ENCODE measurements at places on chromosomes 16 and 17. TPM values are rescaled to one million over a fixed set of nuclear protein-coding genes. Genes with fewer than 3 reads are reported as not detected.

OTOP2 gene
- total RNA-seq = not detected

RABEP1 gene
- 82.8 TPM for total RNA-seq

CHMP1A gene
- 42.2 TPM for total RNA-seq

CPNE2 gene
- 8.8 TPM for total RNA-seq

LPCAT2 gene
- total RNA-seq = 2.1 TPM

CFAP97D1 gene
- total RNA-seq = not detected

TEKT1 gene
- not detected for total RNA-seq
